ENCODE measurements at places on chromosomes 7 and 10. TPM values are rescaled to one million over a fixed set of nuclear protein-coding genes. Genes with fewer than 3 reads are reported as not detected.

Gene IKZF1
- 5.0 TPM for total RNA-seq

Gene A1CF
- total RNA-seq = 0.04 TPM

Gene MBL2
- not detected for total RNA-seq

Gene CYP2C19
- total RNA-seq = 0.89 TPM

Gene TAS2R3
- total RNA-seq = 0.62 TPM
